ACHN (cell line): ENCODE measurements at places on chromosomes 6 and 20.

- peak; percentile 12 for DNase-seq
Measured at GRCh38 chr6:149544646-149545257, 1.1 kb downstream of the PPIL4 start.

DNA sequence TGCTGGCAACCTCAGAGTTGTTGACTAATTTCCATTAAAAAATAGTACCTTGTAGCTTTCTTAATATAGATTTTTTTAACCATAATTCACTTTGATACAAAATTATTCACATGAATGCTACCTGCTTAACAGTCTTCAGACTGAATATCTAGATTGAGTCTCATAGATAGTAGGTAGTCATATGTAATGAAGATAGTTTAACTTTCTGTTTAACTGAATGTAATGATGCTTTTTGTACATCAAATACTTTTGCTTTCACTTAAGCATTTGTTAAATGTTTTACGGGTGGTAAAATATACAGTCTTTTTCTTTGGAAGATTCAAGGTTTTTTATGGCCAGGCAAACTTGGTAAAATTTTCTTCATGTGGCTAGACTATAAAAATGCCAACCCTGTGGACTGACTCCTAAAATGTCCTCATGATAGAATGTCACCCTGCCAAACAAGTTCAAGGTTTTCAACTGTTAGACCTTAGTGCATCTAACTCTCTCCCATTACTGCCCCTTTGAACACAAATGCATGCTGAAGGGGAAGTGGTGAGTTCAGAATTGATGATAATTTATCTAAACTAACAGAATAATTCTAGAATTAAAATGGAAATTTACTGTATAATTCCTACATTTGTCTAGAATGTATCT is 16.4 kb downstream of the TBPL1 start:
- no peak for DNase-seq

DNA sequence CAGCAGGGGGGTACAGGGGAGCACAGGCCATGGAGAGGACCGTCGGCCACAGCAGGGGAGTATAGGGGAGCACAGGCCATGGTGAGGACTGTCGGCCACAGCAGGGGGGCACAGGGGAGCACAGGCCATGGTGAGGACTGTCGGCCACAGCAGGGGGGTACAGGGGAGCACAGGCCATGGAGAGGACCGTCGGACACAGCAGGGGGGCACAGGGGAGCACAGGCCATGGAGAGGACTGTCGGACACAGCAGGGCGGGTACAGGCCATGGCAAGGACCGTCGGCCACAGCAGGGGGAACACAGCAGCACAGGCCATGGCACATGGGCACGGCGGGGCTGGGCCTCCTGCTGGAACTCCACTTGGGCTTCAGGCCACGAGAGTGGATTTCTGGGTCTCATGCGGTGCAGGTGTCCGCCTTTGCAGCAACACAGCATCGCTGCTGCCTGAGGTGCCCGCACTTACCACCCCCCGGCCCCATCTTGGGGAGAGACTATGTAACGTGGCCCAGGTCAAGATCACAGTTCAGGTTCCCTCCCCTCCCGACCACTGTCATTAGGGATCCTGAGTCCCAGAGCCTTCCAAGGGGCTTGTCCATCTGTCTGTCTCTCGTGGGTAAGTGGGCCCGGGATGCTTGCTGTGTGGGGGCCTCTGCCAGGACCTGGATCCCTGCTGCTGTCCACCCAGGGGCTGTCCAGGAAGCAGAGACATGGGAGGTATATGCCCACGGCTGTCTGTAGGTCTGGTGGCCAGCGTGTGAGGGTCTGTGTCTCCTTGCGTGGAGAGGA is 2.5 kb downstream of the NPBWR2 start:
- no peak for DNase-seq

- peak; percentile 71 for DNase-seq
Measured at GRCh38 chr6:139569566-139569965, 195.1 kb upstream of the CITED2 start.

- no peak for DNase-seq
Measured at GRCh38 chr6:131784561-131784960, 23.3 kb upstream of the ENPP1 start.

- peak; percentile 83 for DNase-seq
Measured at GRCh38 chr6:134123666-134124208, 71.3 kb upstream of the SLC2A12 start.

DNA sequence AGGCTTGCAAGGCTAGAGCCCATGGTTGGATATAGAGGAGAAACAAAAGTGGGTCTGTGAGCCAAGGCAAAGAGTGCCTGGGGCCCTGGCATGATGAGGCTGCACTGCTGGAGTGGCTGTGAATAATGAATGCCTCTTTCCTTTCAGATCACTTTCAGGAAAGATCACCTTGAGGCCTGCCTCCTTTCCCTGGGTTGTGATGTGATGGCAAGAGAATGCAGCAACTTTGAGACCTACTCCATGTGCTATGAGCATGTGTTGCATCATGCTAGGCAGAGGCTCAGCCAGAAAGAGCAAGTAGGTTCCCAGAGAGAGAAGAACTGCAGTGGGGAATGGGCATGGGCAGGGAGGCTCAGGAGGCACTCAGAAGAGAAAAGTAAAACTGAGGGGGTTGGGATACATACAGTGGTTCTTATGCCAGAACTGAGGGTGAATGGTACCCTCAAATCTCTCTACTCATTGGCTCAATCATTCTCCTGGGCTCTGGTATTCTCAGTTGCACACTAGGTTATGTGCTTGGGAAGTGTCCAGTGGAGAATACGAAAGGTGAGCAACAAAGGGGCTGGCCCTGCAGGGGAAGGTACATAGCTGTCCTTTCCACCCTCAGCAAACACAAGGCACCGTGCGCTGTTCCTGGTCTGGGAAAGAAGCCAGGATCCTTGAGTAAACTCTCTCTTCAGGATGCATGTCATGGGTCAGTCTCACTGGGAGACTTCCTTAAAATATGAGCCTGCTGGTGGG is 45.9 kb downstream of the CD164 start:
- no peak for DNase-seq

GRCh38 chr6:1536526-1537429 is 72.9 kb upstream of the FOXC1 start:
- no peak for DNase-seq

- DNase-seq = peak; percentile 48
Measured at GRCh38 chr6:159693894-159694545, 979 bp upstream of the SOD2 start.

- no peak for DNase-seq
Measured at GRCh38 chr20:8788831-8789230, 280.1 kb upstream of the PLCB4 start.
